ENCODE measurements at places on chromosomes 12 and 14.

GRCh38 chr14:68543516-68543915, 249.4 kb downstream of the ZFP36L1 start:
- no peak for DNase-seq

DNA sequence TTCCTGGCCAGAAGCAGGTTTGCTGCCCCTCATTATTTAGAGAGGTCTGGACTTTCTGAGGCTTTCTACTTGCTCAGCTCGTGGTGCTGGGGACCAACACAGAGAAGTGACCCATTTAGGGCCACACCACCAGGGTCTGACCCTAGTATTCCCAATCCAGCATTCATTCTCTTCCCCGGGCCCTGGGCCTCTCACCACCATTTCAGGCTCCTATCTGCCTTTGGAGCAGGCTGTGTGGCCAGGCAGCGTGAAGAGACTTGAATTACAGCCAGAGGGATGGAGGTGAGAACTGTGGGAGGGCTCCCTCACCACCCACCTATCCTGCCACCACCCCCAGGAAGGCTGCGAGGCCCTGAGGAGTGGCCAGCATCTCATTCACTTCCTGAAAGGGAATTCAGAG, 24.6 kb downstream of the FAM222A start:
- DNase-seq, result no peak

- no peak for DNase-seq
These were observed 26.4 kb downstream of the GLIPR1L1 start for GRCh38 chr12:75360920-75361319.

DNA sequence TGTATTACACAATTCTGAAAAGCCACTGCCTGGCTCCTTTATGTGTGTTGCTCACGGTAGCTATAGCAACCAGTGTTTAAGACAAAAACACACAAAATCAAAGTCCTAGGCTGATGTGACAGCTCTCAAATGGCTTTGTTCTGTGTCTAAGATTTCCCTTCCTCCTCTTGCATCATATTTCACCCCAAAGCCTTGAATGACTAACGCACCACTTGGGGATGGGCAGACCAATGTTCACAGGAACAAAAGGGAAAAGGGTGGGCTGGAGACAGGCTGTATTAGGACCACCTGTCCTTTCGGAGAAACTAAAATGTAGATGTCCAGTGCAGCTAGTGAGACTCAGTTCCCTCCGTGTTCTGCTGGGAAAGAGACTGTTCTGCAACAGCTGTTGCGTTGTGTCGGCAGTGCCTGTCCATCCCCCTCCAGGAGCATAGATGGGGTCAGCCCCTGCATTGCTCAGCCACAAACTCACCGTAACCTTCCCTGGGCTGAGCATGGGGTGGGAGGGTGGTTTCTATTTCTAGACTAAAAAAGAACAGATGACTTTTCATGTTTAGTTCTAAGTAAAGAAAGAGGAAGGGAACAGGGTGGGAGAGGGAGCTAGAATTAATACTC, 26.8 kb upstream of the DAAM1 start:
- no peak for DNase-seq

- no peak for DNase-seq
These were observed 526.4 kb upstream of the LMO3 start for GRCh38 chr12:17132336-17132735.

- DNase-seq, result no peak
These were observed 79.2 kb upstream of the USP44 start for GRCh38 chr12:95630496-95630895.

DNA sequence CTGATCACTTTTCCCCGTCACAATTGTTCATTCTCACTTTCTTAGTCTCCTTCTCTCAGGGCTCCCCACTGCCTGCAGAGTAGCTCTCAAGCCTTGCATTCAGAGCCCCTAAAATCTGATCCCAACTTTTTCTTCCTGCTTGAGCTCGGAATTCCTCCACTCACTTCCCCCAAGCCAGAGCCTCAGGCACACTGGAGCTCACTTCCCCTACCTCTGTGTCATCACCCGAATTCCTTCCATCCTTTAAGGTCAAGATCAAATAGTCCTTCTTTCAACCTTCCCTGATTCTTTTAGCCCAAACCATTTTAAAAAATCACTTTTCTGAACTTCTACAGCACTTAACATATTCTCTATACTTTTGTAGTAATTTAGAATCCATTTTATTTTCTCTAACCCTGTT, 34.1 kb upstream of the ATP23 start:
- no peak for DNase-seq

DNA sequence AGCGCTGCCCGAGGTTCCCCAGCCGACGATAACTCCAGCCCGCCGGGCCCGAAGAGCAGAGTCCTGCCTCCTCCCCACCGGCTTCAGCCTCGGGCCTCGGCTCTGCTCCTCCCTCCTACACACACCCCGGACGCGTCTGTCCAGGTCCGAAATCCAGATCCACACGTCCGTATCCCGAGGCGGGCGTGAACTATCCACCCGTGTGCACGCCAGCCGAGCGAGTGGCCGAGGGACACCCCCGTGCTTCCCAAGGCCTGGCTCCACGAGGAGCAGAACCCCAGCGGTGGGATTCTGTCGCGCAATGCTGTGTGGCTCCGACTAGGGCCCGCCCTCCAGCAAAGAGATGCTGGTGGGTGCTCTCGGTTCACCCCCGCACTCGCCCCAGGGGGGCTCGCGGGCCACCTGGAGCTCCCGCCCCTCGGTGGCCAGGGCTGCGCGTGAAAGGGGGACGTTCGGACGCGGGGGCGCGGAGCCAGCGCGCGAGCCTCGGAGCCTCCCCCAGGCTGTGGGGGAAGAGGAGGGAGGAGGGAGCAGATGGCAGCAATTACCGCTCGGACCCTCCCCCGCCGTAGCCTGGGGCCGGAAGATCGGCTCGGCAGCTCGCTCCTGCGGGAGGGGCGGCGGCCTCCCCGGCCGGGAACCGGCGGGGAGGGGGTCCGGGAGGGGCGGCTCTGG, 18.9 kb upstream of the ANKRD33 start:
- peak; percentile 53 for DNase-seq

GRCh38 chr12:121295746-121296617, 527 bp downstream of the CAMKK2 start:
- DNase-seq, result no peak

DNA sequence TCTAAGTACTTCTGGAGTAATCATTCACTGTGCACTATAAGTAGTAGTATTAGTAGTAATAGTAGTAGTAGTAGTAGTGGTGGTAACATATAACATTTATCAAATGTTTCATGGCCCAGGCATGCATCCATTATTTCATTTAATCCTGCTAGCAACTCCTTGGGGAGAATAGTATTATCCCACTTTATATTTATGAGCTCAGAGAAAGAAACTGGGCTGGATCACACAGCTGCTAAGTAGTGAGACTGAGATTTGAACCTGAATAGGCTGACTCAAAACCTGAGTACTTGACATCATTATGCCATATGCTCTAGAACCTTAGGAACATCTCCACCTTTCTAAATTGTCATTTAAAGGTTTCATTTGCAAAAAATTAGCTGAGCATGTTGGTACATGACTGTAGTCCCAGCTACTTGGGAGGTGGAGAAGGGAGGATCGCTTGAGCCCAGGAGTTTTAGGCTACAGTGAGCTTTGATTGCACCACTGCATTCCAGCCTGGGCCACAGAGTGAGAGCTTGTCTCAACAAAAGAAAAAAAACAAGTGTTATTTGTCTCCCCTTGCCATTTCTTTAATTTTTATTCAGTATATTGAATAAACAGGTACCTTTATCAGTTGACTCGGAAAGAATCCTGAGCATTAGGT, 11.4 kb upstream of the NID2 start:
- DNase-seq, result no peak

GRCh38 chr14:91273885-91274273, 29.4 kb upstream of the GPR68 start:
- no peak for DNase-seq
